ENCODE measurements at places on chromosomes 1 and 21. TPM values are rescaled to one million over a fixed set of nuclear protein-coding genes. Genes with fewer than 3 reads are reported as not detected.

Gene COL8A2
- 1.2 TPM for total RNA-seq

DNA sequence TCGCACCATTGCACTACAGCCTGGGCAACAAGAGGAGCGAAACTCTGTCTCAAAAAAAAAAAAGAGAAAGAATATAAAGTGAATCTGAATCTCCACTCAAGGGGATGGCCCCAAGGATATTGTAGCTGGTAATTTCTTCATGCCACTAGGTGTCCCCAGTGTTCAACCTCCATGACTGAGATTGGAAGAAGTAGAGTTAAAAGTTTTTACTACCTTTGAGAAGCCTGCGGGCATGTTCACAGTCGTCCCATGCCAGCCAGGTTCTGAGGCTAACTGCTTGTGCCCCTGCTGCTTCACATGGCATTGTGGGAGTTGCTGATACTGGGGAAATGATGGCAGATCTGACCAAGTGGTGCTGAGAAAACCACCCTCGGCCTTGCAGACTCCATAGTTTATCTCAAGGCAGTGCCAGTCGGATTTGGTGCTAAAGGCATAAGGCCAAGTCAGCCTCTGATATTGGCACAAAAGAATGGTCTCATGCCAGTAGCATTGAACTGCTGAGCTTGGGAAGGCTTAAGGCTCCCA lies 10.8 kb upstream of the SHISA4 start:
- no peak for DNase-seq

DNA sequence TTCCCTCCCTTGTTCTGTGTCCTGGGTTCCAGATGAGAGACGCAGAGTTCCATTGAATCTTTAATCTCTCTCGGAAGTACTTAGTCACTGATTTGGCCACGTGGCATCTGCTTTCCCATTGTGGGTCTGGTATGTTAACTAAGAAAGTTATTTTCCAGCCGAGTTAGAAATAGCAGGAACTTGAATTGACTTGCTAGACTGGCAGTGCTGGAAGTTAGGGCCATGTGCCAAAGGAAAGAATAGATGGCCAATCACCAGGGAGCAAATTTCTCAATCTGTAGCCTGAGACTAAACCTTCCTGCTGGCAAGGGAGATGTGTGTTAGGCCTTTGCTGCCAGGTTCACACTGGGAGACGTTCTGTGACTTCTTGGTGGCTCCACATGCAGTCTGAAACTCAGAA lies 24.2 kb upstream of the SLFNL1 start:
- DNase-seq: no peak

Gene PTPRC
- total RNA-seq: 7.5 TPM

DNA sequence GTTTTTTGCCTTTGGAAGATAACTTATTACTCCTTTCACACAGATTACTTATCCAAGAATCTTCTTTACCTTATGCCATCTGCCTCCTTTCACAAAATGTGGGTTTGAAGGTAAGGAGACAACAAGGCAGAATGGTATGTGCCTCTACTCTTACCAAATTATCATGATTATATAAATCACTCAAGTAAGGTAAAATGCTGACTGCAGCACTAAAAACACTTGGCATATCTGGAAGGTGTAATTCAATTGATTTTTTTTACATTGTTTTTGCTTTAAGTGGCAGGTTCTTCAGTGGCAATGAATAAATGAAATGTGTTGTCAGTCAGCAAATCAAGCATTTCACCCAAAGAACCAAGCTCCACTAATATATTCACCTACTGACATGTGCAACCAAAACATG lies 346.1 kb downstream of the OMA1 start:
- no peak for DNase-seq

Gene OR2G6
- not detected for total RNA-seq

GRCh38 chr1:171858696-171859095 lies 17.4 kb downstream of the DNM3 start:
- no peak for DNase-seq

DNA sequence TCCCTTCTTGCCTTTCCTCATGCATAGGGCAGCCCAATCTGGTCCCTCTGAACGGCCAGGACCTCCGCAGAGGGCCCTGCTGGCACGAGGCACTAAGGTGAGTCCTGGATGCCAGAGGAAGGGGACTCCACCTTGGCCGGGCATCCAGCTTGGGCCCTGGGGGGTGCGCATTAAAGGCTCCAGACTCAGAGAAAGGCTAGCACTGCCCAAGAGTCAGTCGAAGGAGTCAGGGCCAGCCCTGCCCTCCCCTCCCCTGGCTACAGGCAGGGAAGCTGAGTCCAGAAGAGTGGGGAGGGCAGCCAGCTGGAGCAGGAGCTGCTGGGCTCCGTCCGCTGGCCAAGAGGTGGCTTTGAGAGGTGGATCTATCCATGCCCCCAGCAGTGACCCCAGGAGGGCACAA lies 2.8 kb upstream of the EFNA4 start:
- no peak for DNase-seq

GRCh38 chr1:7549277-7550161 lies 221.6 kb upstream of the VAMP3 start:
- no peak for DNase-seq

DNA sequence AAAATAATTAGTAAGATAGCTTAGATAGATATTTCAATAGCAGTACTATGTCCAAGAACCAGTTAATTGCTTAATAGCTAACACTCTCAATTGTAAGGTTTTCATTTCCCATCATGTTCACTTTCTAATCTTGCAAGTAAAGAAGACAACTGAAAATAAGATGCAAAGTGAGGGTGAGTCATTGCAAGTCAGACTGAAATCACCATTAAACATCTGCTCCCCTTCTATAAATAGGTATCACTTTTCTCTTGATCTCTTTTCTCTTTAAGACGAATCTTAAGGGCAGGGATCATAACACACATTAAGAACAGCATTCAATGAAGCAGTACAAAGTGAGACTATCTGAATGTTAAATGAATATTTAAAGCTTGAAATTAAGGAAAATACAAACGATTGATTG lies 40.4 kb downstream of the UBR4 start:
- no peak for DNase-seq

- DNase-seq: no peak
These were observed 3.0 kb upstream of the MDM4 start for GRCh38 chr1:204513117-204513716.

DNA sequence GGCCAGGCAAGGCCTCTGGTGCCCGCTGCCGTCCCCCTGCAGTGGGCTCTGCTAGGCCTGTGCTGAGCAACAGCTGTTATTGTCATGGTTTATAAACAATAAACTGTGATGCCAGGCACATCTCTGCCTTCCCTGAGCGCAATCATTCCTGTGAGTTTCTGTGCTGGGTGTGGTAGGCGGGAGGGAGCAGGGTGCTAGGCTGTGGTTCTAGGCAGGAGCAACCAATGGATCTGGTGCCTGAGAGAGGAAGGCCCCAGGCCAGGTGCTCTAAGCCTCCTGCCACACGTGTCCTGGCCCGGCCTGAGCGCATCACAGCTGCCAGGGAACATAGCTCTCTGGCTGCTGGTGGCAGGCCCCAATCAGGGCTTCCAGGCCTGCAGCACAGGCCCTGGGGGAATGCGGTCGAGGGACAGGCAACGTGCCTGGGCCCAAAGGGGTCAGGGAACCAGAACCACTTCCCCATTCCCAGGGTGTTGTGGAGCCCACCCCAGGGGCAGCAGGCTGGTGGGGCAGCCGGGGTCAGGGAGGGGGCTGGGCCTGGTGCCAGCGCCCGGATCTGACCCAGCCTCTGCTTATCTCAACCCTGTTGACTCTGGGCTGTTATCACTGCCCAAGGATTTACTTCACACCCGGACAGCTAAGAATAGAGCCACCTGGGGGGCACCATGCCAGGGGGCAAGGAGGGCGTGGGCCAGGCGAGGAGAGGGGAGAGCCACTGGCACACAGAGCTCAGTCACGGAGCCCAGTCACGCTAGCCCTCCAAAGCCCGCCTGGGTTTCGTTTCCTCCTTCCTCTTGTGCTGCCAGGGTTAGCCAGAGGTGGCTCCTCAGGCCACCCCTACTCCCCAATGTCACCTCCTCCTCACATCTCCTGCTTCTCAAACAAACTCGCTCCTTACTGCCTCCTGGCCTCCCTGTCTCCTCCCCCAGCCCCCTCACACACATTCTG lies 11.5 kb downstream of the TRIM46 start:
- DNase-seq: peak; percentile 47

GRCh38 chr1:56190806-56191365 lies 388.5 kb downstream of the PLPP3 start:
- DNase-seq: no peak

Gene ATP5PF
- total RNA-seq: 819 TPM

Gene LAD1
- total RNA-seq: 2.0 TPM

- DNase-seq: no peak
These were observed 51.1 kb upstream of the CFHR3 start for GRCh38 chr1:196723325-196724185.

Gene DIRAS3
- total RNA-seq: 32.6 TPM
